ENCODE measurements at places on chromosomes 3 and 15. TPM values are rescaled to one million over a fixed set of nuclear protein-coding genes. Genes with fewer than 3 reads are reported as not detected.
A peak's percentile ranks its signal among the peaks of the same experiment; 100 is the strongest.

DNA sequence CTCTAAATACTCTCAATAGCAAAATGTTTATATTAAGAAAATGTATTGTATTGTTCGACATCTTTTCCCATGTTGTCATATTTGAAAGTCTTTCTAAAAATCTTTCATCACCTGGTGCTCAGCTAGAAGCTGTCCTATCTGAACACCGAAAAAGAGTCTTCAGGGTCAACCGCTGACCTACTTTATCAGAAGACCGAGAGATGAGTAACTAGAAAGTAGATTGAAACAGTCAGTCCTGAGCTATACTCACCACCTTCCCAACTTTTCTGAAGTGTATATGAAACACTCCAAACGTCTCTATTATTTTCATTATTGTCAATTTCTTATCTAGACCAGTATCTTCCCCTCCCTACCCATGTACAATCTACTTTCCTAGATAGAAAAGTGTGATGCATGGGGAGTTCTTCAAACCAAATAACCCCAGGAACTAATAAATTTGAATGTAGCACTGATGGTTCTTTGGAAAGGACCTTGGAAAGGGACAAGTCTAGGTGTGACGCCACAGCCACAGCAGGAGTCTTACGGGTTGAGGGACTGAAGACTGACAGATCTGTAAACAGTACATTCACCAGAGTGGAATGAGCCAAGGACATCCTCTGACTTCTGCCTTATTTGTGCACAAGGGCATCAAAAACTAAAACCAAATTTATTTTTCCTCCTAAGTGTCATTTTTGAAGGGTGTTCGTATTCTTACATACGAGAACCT, 58.6 kb downstream of the TMOD3 start:
- no peak for DNase-seq
- peaks cover 14% of the 10 kb centered on the region for H3K36me3 ChIP-seq
- no peak overlapping the region for H3K27ac ChIP-seq
- H3K27me3 ChIP-seq: no peaks in the 10 kb centered on the region
- no peaks in the 10 kb centered on the region for H3K4me1 ChIP-seq
- no peak overlapping the region for H3K4me3 ChIP-seq

- DNase-seq: no peak
- no peak overlapping the region for H3K27ac ChIP-seq
- peaks cover 23% of the 10 kb centered on the region for H3K4me1 ChIP-seq
- H3K36me3 ChIP-seq: no peaks in the 10 kb centered on the region
Observed at GRCh38 chr3:78792733-78793132, 975.1 kb downstream of the ROBO1 start.

GRCh38 chr3:168859143-168859542, 763.4 kb upstream of the GOLIM4 start:
- no peaks in the 10 kb centered on the region for H3K27me3 ChIP-seq
- H3K4me1 ChIP-seq: peaks cover 5% of the 10 kb centered on the region
- H3K36me3 ChIP-seq: peaks cover 47% of the 10 kb centered on the region
- H3K4me3 ChIP-seq: no peak overlapping the region

- no peaks in the 10 kb centered on the region for H3K27me3 ChIP-seq
- no peak overlapping the region for H3K4me3 ChIP-seq
- H3K27ac ChIP-seq: peak overlapping the region; percentile 27
- no peak for DNase-seq
- peaks cover 45% of the 10 kb centered on the region for H3K4me1 ChIP-seq
Observed at GRCh38 chr3:112627919-112628466, 12.9 kb downstream of the CCDC80 start.

DNA sequence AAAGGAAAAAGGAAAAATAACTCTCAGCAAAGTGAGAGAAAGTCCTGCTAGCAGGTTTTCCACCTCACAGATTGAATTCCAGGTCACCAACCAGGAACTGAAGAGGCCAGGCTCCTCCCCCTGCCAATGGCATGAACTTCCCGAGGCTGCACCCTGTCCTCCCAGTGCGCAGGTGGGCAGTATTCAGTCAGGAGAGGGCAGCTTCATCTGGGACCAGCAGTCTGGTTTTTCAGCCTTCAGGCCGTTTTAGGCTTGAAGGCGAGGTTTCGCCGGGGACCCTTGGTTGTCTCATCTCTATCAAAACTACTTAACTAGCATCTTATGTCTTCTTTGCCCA, 41.2 kb downstream of the TRAT1 start:
- H3K36me3 ChIP-seq: no peaks in the 10 kb centered on the region
- no peak overlapping the region for H3K4me3 ChIP-seq
- H3K27ac ChIP-seq: no peak overlapping the region
- no peaks in the 10 kb centered on the region for H3K27me3 ChIP-seq
- no peaks in the 10 kb centered on the region for H3K4me1 ChIP-seq

- H3K4me1 ChIP-seq: no peaks in the 10 kb centered on the region
- peaks cover 2% of the 10 kb centered on the region for H3K27me3 ChIP-seq
- H3K27ac ChIP-seq: no peak overlapping the region
- H3K4me3 ChIP-seq: no peak overlapping the region
- no peaks in the 10 kb centered on the region for H3K36me3 ChIP-seq
Observed at GRCh38 chr3:122067214-122067550, 12.0 kb downstream of the CD86 start.

Gene SLC12A8
- total RNA-seq: 11.6 TPM

GRCh38 chr3:184366619-184367289, 5.2 kb downstream of the POLR2H start:
- H3K27me3 ChIP-seq: no peaks in the 10 kb centered on the region
- H3K4me3 ChIP-seq: no peak overlapping the region
- peaks cover 18% of the 10 kb centered on the region for H3K4me1 ChIP-seq
- H3K36me3 ChIP-seq: peaks cover 22% of the 10 kb centered on the region

Gene GPR62
- 0.36 TPM for total RNA-seq

- H3K27ac ChIP-seq: no peak overlapping the region
- peaks cover 28% of the 10 kb centered on the region for H3K27me3 ChIP-seq
- no peak overlapping the region for H3K4me3 ChIP-seq
- DNase-seq: no peak
- H3K4me1 ChIP-seq: no peaks in the 10 kb centered on the region
- no peaks in the 10 kb centered on the region for H3K36me3 ChIP-seq
Observed at GRCh38 chr3:46318207-46318927, 35.5 kb upstream of the CCR2 start.

Gene DCUN1D1
- 53.8 TPM for total RNA-seq

DNA sequence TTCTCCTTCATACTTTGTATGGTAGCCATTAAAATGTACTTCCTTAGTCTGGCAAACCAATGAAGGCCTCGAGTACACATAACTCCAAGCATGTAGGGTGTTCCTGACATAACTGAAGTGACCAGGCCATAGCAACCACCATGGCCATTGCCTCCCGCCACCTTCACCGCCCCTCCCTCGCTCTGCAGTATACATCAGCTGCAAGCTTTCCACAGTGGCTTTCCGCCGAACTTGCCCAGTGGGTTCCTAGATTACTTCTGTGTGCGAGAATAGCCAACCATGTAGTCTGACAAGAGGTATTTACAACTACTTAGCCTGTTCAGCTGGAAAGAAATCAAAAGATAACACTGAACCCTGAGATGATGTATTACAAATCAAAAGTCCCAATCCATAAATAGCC, 3.4 kb upstream of the CTNNB1 start:
- DNase-seq: no peak
- no peaks in the 10 kb centered on the region for H3K36me3 ChIP-seq
- no peaks in the 10 kb centered on the region for H3K27me3 ChIP-seq
- H3K4me1 ChIP-seq: peaks cover 9% of the 10 kb centered on the region
- no peak overlapping the region for H3K27ac ChIP-seq

Gene HTR3E
- total RNA-seq: not detected

DNA sequence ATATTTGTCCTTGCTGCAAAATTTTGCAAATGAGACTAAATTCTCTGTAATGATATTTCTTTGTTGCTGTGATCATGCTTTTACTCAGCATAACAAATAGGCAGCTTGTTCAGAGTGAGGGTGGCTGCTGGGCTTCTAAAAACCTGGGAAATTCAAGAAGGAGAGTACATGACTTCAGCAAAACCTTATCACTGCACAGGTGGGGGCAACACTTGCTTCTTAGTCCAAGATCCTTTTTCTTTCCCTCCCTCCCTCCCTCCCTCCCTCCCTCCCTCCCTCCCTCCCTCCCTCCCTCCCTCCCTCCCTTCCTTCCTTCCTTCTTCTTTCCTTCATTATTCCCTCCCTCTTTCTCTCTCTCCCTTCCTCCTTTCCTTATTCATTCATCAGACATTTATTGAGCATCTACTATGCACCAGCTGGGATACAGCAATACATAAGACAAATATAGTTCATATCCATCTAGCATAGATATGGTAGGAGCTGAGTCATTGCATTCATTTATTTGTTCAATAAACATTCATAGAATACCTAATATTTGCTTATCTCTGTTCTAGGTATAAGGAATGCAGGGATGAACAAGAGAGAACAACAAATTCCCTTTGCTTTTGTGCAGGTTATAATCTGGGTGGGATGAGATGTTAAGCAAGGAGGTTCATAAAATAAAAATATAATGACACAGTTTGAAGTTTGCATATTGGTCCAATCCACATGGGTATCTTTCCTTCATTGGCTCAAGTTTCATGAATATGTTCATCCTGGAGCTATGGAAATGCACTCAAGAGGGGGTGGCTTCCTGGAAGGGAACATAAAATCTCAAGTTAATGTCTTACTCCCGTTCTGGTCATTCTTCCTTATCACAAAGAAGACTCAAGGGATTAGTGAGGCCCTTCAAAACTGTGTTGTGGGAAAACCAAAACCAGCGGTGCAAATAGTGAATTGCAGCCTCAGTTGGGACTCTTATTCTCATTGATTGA, 210.7 kb downstream of the PDCD6IP start:
- DNase-seq: no peak
- peaks cover 4% of the 10 kb centered on the region for H3K4me1 ChIP-seq
- no peak overlapping the region for H3K27ac ChIP-seq
- H3K36me3 ChIP-seq: no peaks in the 10 kb centered on the region
- H3K4me3 ChIP-seq: no peak overlapping the region

DNA sequence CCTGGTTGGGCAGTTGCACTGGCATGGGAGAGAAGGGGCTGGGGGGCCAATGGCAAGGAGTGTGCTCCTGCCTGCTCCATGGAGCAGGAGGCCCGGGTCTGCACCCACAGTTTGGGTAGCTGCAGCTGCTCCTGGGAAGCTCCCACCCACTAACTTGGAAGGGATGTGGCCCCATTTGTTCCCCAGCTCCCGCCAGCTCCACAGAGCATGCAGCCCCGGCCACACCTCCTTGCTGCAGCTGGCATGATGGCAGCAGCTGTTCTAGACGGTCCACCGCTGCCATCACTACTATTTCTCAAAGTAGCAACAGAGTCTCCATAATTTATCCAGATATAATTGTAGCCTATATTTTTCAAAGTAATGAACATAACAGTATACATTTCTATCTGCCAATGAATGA, 65.8 kb downstream of the PIK3CB start:
- no peak for DNase-seq
- no peaks in the 10 kb centered on the region for H3K4me1 ChIP-seq
- H3K4me3 ChIP-seq: no peak overlapping the region
- peaks cover 5% of the 10 kb centered on the region for H3K36me3 ChIP-seq
- no peaks in the 10 kb centered on the region for H3K27me3 ChIP-seq

- DNase-seq: no peak
- no peak overlapping the region for H3K4me3 ChIP-seq
- no peak overlapping the region for H3K27ac ChIP-seq
- peaks cover 7% of the 10 kb centered on the region for H3K4me1 ChIP-seq
Observed at GRCh38 chr3:126714921-126715320, 10.9 kb downstream of the CHCHD6 start.

- no peaks in the 10 kb centered on the region for H3K27me3 ChIP-seq
- no peak overlapping the region for H3K27ac ChIP-seq
- H3K36me3 ChIP-seq: no peaks in the 10 kb centered on the region
- H3K4me3 ChIP-seq: no peak overlapping the region
- H3K4me1 ChIP-seq: peaks cover 16% of the 10 kb centered on the region
Observed at GRCh38 chr15:97319291-97319690, 641.2 kb upstream of the ARRDC4 start.

DNA sequence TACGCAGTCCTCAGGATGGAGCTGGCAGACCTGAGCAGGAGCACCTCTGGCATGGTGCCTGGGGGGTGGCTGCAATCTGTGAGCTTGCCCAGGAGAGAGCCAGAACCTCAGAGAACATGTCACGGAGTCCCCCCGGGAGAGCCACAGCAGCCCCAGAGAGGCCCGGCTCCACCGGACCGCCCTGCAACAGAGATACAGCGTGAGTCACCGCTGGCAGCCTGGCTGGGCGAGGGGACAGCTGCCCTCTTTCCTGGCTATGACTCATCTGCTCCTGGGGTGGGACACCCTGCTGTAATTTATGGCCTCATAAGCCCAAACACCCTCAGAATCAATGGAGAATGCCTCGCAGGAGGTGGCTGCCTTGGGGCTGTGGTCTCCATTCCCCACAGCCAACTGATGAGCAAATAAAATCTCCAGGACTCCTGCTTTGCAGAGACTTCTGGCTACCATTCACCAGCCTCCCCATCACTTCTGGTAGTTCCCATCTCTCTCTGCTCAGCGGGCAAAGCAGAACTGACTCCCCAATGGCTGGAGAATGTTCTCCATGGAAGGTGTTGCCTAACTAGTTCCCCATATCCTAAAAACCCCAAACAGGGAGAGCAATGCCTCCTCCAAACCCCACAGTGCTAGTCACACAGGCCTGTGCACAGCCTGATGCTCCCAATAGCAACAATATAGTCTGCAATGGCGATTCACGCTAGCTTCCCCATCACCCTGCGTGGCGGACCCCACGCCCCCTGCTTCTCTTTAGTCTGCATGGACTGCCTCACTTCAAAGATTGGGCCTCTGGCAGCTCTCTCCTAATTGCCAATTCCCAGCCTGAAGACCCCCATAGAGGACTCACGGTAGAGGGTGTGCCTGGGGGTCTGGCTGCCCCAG, 21.6 kb downstream of the ACSBG1 start:
- H3K27me3 ChIP-seq: peaks cover 4% of the 10 kb centered on the region
- no peak for DNase-seq
- H3K27ac ChIP-seq: no peak overlapping the region
- H3K4me3 ChIP-seq: no peak overlapping the region

- no peak overlapping the region for H3K4me3 ChIP-seq
- H3K27ac ChIP-seq: no peak overlapping the region
- DNase-seq: no peak
- peaks cover 26% of the 10 kb centered on the region for H3K4me1 ChIP-seq
Observed at GRCh38 chr3:185560676-185561075, 8.3 kb upstream of the LIPH start.

Gene B3GNT5
- 29.1 TPM for total RNA-seq

- H3K27me3 ChIP-seq: no peaks in the 10 kb centered on the region
- peaks cover 5% of the 10 kb centered on the region for H3K36me3 ChIP-seq
- no peaks in the 10 kb centered on the region for H3K4me1 ChIP-seq
Observed at GRCh38 chr3:124504332-124505059, 225.8 kb upstream of the UMPS start.

- no peak for DNase-seq
- no peaks in the 10 kb centered on the region for H3K27me3 ChIP-seq
- no peak overlapping the region for H3K4me3 ChIP-seq
- H3K36me3 ChIP-seq: no peaks in the 10 kb centered on the region
- H3K4me1 ChIP-seq: peaks cover 5% of the 10 kb centered on the region
Observed at GRCh38 chr3:45124352-45124751, 21.8 kb downstream of the CDCP1 start.

Gene MYL3
- 6.8 TPM for total RNA-seq

Gene MUC4
- total RNA-seq: 0.96 TPM

GRCh38 chr3:146517684-146518435, 26.5 kb downstream of the PLSCR1 start:
- DNase-seq: no peak
- no peak overlapping the region for H3K4me3 ChIP-seq
- no peaks in the 10 kb centered on the region for H3K27me3 ChIP-seq
- H3K4me1 ChIP-seq: peaks cover 3% of the 10 kb centered on the region
- no peak overlapping the region for H3K27ac ChIP-seq
- peaks cover 5% of the 10 kb centered on the region for H3K36me3 ChIP-seq
